ENCODE measurements at places on chromosomes 2 and 18.

GRCh38 chr18:8462651-8463185, 146.5 kb upstream of the RAB12 start:
- DNase-seq = no peak

- DNase-seq = no peak
These were observed 53.9 kb downstream of the TNFRSF11A start for GRCh38 chr18:62379051-62379450.

DNA sequence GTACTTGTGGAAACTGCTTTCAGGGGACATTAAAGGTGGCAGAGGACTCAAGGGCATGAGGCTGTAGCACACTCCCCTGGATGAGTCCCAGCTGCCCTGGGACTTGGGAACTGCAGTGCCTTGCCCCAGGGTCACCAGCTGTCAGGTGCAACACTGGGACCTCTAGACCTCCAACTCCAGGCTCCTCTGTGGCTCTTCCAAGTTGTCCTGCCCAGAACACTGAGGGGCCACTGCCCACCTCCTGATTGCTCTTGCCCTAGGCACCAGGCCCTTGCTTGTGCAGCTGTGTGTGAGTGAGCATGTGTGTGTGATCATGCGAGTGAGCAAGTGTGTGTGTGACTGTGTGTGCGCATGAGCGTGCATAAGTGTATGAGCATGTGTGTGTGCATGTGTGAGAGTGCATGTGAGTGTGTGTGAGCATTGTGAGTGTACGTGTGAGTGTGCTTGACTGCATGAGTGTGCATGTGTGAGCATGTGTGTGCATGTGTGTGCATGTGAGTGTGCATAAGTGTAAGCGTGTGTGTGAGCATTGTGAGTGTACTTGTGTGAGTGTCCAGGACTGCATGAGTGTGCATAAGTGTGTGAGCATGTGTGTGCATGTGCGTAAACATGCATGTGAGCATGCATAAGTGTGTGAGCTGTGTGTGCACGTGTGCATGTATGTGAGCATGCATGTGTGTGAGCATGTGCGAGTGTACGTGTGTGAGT, 301.5 kb downstream of the NDUFA10 start:
- no peak for DNase-seq

DNA sequence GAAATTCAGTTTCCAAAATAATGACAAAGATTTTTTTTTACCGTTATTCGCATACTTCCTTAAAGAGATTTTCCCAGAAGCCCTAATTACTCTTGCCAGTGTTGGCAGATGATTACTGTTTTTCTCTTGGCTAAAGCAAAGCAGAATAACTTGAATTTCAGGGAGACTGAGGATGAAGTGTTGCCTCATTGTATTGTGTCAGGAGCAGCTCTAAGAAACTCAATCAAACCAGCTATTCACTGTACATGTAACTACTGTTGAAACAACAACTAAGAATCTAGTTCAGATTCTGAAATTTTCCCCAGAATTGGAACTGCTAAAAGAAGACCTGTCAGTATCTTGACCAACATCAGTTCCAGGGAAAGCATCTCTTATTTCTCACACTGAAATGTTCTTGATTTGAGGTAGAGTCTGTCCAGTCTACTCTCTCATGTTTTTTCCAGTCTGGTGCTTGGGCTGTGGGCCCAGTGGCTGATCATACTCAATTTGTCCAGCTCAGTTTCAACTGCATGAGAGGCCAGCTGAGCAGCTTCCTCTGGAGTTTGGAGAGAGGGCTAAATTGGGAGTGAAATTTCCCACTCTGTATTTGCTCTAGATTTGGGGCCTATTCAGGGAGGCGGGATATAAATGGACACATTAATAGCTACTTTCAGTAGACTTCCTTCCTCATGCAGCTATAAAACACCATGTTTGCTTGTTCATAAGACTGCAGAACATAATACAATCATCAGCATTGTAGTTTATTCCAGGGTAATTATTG, 78.5 kb downstream of the PPP1R1C start:
- no peak for DNase-seq

GRCh38 chr2:30702694-30703093, 104.6 kb downstream of the CAPN13 start:
- DNase-seq = no peak

GRCh38 chr2:122001441-122001874, 246.0 kb downstream of the TSN start:
- DNase-seq = no peak
